ENCODE measurements at places on chromosomes 2 and 18.

- no peak for DNase-seq
Observed at GRCh38 chr2:211407076-211407475, 850.7 kb downstream of the CPS1 start.

DNA sequence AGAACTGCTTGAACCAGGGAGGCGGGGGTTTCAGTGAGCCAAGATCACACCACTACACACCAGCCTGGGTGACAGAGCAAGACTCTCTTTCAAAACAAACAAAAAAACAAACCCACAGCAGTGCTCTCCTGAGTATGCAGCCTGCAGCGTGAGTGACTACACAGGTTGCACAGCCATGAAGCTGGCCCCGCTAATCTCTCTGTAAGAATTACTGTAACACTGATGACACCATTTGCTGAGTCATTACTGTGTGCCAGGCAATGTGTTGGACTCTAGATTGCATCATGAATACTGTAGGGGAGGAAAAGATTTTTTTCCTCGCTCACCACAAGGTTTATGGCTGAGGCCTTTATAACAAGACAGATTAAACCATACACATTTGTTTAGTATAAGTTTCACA is 118.6 kb upstream of the ATP8B1 start:
- DNase-seq, result no peak

DNA sequence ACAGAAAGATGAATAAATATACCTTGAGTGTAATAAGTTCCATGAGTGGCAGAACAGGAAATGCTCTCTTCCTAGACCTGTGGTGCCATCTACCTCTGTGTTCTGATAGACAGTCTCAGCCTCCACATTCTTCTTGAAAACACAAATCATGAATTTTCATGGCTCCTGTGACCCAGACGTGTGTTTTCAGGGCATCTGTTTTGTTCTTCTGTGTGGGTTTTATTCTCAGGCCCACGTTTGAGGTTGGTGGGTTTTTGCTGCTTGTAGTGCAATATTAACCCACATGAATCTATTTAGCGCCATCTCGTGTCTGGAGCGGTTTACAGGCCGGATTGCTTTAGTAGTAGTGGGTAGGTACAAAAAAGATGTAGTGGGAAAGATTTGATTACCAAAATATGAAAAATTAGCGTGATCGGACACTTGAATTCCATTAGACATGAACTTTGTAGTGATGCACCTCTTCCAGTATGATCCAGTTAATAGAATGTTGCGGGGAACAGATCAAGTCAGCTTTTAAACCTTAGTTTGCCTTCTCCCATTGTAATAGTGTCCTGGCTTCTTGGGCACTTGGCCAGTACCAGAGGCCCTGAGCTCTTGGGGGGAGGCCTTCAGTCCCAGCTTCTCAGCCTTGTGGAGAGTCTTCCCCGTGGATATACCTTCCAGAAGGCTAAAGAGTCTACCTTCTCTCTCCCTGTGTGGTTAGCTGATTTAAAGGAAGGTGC is 256.5 kb downstream of the TPGS2 start:
- no peak for DNase-seq

DNA sequence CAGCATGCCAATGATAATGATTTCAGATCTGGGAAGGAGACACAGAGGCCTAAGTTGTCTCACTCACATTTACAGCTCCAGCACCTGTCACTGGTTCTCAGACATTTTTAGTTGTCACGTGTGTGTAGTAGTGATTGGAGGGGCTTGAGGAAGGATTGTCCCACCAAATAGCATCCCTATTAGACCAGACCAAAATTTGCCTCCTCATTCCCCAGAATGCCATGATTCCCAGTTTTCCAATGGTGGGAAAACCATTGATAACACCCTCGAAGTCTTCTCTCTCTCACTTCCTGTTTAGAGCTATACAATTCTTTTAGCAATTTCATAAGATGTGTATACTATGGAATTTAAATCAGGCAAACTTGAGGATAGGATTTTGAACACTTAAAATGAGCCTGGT is 52.5 kb downstream of the CCDC141 start:
- DNase-seq, result no peak

DNA sequence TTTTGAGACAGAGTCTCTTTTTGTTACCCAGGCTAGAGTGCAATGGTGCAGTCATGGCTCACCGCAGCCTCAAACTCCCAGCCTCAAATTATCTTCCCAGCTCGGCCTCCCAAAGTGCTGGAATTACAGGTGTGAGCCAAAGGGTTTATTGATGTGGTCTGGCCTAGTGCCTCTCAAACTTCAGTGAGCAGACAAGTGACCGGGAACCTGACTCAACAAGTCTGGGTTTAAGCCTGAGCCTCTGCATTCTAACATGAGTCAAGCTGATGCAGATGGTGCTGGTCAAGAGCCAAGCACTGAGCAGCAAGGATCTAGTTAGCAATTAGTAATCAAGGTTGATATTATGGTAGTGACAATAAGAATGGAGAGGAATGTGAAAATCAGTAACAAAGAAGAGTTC is 21.3 kb downstream of the CDK15 start:
- no peak for DNase-seq

All from stimulated activated CD4-positive, alpha-beta T cell treated with anti-CD3 and anti-CD28 coated beads, TNF-alpha, amount 100 ng/mL, for 48 hours (primary cell).